ENCODE measurements at places on chromosomes 7 and 10. TPM values are rescaled to one million over a fixed set of nuclear protein-coding genes. Genes with fewer than 3 reads are reported as not detected.

GRCh38 chr10:63219749-63220148 lies 86.6 kb downstream of the NRBF2 start:
- no peak for DNase-seq

- DNase-seq = no peak
Observed at GRCh38 chr7:29099896-29100847, 46.2 kb downstream of the CPVL start.

- no peak for DNase-seq
Observed at GRCh38 chr10:112356686-112357085, 17.2 kb upstream of the ACSL5 start.

- no peak for DNase-seq
Observed at GRCh38 chr10:120734483-120735078, 116.6 kb upstream of the WDR11 start.

DNA sequence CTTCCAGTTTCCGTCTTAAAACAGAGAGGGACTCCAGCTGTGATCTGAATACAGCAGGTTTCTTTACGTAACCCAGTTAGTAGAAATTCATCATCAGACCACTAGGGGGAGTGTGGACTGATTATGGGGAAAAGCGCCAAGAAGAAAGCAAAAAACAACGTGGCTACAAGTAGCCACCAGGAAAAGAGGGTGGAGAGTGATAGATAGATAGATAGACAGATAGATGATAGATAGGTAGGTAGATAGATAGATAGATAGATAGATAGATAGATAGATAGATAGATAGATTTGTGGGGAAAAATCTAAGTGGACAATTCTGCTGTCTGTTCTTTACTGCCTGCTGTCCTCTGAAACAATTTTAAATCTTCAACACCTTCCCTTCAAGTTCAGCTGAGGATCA lies 12.7 kb upstream of the AKR1B10 start:
- DNase-seq = no peak

GRCh38 chr10:11631890-11632587 lies 20.6 kb upstream of the USP6NL start:
- no peak for DNase-seq

- no peak for DNase-seq
Observed at GRCh38 chr7:23067271-23067670, 38.3 kb upstream of the KLHL7 start.

DNA sequence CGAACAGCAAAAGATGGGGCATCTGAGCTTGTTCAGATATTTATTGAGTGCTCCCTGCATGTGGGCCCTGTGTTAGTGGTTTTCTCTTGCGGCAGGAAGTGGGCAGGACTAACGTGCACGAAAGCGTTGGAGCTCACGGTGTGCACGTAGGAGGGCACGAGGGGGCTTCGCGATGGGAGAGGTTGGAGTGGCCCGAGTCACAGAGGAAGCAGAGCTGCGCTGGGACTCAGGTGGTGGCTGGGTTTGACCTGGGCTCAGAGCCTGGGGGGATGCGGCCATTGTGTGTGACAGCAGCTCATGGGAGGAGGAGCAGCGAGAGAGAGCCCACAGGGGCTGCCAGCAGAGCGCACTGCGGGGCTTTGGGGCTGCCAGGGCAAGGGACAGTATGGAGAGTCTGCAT lies 7.7 kb downstream of the ZSCAN25 start:
- no peak for DNase-seq

- no peak for DNase-seq
Observed at GRCh38 chr7:70005891-70006260, 407.6 kb downstream of the AUTS2 start.

DNA sequence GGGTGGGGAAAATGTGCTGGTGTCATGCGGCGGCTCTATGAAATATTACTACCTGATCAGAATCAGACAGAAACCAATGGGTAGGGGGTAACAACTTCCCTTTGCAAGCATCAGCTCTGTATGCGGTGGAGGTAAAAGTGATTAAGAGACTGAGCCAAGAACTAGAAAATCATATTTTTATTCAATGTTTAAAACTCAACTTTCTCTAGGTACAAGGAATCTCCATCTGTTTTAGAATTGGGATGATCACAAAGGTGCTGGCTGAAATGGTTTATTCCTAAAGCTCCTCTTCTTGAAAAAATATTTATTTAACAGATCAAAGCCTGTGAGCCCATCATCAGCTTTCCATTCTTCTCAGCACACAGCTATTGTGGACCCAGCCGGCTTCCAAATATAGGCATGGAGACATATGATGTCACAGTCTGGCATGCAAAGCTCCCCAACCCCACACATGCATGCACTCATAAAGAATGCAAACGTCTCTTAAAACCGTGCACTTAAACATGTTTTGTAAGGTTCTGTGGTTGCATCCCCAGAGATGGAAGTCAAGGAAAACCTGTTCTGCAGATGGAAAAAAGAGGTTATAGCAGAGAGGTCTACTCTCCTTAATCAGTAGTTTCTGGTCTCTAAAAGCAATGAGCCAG lies 126.0 kb downstream of the SKIDA1 start:
- no peak for DNase-seq

DNA sequence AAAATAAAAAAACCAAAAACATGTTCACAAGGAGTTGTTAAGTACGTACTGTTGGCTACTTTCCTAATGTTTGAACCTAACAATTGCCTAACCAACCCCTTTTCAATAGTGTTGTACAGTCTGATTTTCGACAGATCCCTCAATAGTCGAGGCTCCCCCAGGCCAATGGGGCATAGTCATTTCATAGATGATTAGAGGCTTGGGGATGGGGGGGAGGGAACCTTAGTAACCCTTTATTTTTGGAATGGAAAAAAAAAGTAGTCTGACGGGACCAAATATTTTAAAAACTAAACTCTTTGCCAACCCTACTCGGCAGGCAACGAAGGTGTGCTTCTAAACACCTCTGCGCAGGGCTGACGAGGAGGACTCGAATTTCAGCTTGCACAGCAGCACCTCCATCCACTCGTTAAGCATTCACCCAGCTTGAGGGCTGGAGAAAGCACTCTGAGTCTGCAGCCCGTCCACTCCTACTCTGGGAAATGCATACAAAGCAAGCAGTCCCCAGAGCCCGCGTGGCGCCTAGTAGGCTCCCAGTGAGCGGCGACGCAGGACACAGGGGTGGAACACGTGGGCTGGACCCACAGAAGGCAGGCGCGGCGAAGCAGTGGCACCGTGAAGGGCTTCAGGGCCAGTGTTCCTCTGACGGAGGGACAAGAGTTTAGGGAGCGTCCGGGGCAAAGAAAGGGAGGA lies 899 bp downstream of the PUS7 start:
- DNase-seq = peak; percentile 68

GRCh38 chr7:84524714-84525694 lies 330.4 kb upstream of the SEMA3A start:
- DNase-seq = no peak

DNA sequence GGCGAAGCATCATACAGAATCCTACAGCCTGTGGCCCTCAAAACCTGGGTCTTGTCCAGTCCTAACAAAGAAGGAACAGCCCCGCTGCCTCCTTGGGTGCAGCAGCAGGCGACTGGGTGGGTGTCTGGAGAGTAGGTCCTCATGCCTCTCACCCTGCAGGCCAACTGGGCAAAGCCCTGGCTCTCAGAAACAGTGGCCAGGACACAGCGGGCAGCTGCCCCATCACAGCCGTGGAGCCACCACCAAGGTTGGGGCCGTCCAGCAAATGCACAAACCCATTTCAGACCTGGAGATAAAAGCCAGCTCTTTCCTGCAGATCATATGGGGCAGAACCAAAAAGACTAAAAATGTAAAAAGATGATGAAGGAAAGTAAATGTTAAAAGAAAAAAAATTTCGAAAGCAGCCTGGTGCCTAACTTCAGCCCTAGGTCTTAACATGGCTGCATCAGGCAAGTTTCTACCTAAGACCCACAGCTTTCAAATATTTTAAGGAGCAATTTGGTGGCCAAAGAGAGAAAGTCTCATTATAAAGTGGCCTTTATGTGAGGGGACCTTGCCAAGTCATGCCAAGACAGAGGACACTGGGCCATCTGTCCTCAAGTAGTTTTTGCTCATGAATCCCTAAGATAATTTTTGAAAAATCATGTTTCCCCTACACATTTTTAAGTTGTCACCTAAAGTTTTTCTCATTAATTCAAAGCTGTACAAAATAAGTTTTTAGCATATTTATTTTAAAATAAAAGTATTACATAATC lies 142.1 kb downstream of the PAXIP1 start:
- no peak for DNase-seq

- no peak for DNase-seq
Observed at GRCh38 chr10:51214207-51215196, 140.2 kb downstream of the PRKG1 start.

GRCh38 chr10:127790066-127790624 lies 53.2 kb downstream of the FOXI2 start:
- DNase-seq = no peak

DNA sequence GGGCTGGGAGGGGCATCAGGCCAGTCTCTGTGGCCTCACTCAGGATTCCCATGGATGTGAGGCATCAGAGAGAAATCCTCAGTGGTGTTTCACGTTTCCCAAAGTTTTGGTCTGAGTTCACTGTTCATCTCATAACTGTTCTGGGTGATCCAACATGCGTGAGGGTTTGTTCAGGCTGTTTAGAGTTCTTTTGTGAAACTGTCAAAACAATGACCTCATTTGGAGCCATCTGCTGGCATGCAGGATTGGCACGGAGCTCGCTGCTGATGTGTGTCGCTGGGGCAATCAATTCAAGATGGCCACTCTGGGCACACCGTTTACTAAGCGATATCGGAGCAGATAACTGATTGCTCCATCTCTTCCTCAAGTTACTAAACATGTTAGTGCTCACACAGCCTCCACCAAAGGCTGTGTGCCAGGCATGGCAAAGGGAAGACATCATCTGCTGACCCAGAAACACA lies 365.6 kb downstream of the WDR11 start:
- DNase-seq = peak; percentile 40

- no peak for DNase-seq
Observed at GRCh38 chr7:22730066-22730710, 3.2 kb downstream of the IL6 start.

DNA sequence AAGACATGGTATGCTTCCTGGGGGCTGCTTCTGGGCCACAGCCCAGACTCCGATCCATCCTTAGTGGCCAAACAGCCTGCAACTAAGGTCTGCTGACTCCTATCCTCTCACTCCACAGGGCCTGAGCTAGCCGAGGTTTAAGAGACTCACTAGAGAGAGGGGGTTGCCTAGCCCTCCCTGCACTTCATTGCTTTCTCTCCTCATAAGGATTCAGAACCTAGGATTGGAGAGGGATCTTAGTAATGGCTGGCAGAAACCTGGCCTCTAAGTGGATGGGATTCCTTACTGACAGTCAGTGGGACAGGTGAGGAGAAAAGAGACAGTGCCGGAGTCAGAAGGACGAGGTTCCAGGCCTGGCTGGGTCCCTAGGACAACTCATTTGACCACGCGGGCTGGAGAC lies 8.2 kb upstream of the DDIT4 start:
- DNase-seq = no peak

- DNase-seq = no peak
Observed at GRCh38 chr10:116770281-116770680, 27.9 kb upstream of the HSPA12A start.

DNA sequence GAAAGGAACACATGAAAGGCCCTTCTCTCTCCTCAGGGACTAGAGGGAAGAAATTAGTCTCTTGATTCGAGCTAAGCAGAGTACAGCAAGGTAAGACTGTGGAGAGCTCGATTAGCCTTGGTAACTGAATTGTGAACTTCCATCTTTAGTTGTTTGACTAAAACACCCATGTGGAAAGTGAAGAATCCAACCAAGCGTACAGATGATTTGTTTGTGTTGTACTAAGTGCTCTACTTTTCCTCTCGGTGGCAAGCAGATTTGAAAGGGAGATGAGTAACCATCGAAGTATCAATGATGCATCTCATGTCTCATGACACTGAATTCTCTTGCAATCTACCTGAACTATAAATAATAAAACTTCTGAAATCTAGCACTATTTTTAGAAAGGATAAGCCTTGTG lies 80.7 kb downstream of the FZD1 start:
- no peak for DNase-seq

Gene MYPN
- polyA plus RNA-seq = 117 TPM

Gene PPP1R17
- polyA plus RNA-seq = not detected

Gene GOLGA7B
- polyA plus RNA-seq = 1.6 TPM

Gene OR9A2
- polyA plus RNA-seq = not detected

Gene AOAH
- polyA plus RNA-seq = 0.38 TPM

Gene UCN3
- not detected for polyA plus RNA-seq

Gene ATP6V0A4
- polyA plus RNA-seq = not detected

Gene ZMIZ2
- polyA plus RNA-seq = 16.0 TPM

Gene SMKR1
- polyA plus RNA-seq = not detected

Gene IGFBP3
- 114 TPM for polyA plus RNA-seq

Gene PLEKHS1
- polyA plus RNA-seq = 0.10 TPM

Gene C10orf53
- polyA plus RNA-seq = not detected

Gene NRAP
- 41.4 TPM for polyA plus RNA-seq

Gene PKD1L1
- polyA plus RNA-seq = 0.56 TPM

Measured in psoas muscle (tissue), 8 donors.